NCI-H1930 (cell line): ENCODE measurements at places on chromosomes 5 and 9.

- no peak for DNase-seq
Observed at GRCh38 chr5:5906778-5907177, 471.6 kb downstream of the MED10 start.

- DNase-seq, result no peak
Observed at GRCh38 chr9:81894891-81895290, 33.3 kb upstream of the SPATA31D4 start.

DNA sequence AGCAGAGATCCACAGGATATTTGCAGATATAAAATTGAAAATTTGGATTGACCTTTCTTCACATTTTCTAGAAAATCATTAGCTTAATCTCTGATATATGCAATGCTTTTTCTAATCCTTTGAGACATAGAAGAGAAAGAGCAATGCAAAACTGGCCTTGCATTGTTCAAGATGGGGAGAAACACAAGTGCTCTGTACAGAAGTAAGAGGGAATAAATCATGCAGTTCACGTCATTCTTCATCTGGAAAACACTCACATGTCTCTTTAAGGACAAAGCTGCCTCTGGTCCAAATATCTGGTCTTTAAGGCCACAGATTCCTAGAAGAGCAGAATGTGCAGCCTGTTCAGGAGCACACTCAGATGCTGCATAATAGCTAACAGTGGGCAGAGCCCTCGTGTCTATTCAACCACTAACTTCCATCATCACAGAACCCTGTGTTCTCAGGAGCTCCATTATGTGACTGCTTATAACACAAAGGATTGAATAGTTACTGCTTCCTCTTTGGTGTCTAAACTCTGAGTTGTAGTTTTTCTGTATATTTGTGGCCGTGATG lies 277.5 kb downstream of the PLK2 start:
- DNase-seq, result no peak

DNA sequence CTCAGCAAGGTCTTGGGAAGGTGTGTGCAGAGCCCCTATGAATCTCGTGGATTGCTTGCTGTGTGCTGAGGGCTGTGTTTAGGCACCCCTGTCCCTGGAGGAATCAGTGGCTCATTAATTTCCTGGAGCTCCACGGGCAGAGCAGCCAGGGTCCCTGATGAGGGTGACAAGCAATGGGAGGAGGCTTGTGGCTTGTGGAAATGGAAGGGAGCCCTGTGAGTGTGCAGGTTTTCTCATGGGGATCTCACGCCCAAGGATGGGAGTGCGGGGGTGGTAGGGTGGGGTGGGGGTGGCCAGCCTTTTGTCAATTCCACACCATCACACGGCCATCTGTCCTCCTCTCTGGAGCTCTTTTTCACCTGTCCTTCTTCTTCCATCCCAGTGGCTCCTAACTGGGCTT lies 25.3 kb downstream of the PHF2 start:
- DNase-seq, result no peak

DNA sequence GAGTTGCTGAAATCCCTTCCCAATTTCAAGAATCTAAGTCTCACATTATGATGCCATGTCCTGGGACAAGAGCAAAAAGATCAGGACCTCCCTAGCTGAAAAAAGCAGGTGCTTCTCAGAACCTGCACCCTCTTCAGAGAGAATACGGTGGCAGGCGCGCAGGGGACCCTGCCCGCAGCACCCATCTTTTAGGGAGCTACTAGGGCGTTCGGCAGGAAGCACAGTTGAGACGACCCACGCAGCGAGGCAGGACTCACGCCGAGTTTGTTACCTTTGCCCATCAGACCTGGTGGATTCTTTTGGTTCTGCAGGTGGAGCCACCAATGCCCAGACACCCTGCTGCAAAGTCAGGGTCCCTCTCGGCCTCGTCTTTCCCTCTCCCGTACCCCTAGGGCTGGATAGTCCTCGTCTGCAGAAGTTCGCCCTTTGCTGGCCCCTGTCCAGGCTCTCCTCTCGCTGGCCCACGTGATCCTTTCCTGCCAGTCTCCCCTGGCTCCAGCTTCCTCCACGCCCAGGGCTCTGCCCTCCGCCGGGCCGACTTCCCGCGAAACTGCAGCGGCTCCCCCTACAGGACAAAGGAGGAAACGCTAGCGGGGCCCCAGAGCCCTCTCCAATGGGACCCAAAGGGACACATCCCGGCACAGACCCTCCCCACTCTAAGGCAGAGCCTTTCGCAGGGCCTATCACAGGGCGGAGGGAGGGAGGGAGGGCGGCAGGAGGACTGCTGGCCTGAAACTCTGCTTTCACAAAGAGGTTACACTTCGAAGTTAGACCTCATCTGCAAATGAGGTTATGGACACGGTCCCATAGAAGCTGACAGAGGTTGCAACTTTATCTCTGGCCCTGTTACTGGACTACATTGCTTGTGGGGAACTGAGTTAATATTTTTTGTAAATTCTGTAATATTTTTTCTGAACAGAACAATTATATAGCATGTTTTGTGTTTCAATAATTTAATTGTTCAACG lies 28.8 kb downstream of the TMEM174 start:
- no peak for DNase-seq

DNA sequence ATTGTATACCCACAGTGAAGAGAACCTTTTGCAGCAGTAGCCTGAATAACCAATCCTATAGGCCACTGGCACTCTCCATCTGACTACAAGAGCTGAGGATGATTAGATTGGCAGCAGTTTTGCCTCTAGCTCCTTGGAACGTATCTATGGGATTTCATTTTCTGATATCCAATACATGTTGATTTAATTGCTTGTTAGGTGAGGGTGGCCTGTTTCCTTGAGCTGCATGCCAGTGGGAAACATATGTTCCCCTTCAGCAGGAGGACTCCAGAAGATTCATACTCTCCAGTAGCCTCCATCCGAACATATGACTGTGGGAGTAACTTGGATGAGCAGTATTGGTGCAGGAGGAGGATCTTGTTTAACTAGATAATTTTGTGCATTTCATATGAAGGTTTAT lies 51.5 kb downstream of the GCNT1 start:
- DNase-seq, result no peak

DNA sequence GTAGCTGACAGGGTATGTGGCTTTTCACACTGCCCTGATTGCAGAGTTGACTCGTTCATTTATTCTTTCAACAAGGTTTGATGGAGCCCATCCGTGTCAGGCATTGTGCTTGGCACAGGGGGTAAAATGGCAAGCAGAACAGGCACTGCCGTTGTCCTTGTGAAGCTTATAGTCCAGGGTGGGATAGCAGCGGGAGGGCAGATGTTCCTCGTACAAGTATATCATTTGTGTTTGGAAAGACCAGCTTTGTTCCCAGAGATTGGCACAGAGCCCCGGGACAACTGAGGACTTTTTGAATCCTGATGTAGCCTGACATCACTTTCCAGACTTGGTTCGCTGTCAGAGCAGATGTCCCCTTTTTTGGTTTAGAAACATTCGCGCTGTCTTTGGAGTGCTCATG lies 50.9 kb downstream of the MVB12B start:
- no peak for DNase-seq

DNA sequence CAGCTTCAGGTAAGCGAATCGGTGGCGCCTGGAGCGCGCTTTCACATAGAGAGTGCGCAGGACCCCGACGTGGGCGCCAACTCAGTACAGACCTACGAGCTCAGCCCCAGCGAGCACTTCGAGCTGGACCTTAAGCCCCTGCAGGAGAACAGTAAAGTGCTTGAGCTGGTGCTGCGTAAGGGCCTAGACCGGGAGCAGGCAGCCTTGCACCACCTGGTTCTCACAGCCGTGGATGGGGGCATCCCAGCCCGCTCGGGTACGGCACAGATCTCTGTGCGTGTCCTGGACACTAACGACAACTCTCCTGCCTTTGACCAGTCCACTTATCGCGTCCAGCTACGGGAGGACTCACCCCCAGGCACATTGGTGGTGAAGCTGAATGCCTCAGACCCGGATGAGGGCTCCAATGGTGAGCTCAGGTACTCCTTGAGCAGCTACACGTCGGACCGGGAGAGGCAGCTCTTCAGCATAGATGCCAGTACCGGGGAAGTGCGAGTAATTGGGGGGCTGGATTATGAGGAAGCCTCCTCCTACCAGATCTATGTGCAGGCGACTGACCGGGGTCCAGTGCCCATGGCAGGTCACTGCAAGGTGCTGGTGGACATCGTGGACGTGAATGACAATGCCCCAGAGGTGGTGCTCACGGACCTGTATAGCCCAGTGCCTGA lies 1.1 kb downstream of the PCDHAC2 start:
- no peak for DNase-seq

- DNase-seq, result peak; percentile 48
Observed at GRCh38 chr9:104682642-104683041, 11.7 kb upstream of the OR13D1 start.

DNA sequence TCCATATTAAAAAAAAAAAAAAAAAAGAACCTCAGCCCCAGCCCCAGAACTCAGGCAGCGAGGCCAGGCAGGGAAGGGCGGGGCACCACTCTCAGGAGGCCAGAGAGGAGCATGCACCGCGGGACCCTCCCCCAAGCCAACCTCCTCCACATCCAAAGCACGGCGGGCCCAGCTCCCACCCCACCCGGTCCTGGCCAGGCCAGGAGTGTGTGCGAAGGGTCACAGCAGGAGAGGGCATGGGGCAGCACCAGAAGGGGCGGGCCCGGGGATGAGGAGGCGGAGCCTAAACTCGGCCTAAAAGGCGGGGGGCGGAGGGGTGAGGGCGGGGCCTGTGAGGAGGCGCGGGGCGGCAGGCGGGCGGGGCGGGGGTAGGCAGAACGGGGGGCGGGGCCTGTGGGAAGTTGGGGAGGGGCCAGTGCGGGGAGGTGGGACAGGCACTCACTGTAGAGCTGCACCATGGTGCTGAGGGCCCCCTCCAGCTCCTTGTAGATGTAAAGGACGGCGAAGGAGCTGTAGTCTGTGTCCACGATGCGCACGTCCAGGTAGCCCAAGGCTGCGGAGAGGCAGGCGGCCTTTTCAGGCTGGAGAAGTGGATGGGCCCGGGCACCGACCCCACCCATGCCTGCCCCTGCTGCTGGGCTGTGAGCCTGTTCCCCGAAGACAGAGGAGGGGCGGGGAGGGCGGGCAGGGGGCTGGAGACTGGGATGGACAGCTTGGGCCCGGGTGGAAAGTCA lies 1.2 kb downstream of the LCN15 start:
- DNase-seq, result peak; percentile 32

DNA sequence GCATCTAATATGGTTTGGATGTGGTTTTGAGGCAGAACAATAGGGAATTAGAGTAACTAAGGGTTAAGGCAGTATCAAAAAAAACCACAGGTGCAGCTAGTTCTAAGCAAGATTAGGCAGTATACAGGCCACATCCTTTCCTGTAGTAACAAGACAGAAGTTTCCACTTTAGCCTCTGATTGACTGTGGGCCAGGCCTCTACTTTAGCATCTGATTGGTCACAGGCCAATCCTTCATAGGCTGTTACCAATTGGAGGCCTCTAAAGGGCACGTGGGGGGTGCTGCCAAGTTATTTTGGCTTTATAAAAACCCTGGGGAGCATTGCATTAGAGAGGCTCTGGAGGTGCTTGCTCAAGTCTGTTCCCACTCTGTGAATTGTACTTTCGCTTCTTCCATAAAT lies 144.1 kb upstream of the ST8SIA4 start:
- DNase-seq, result no peak

- no peak for DNase-seq
Observed at GRCh38 chr5:139645430-139645871, 2.7 kb upstream of the CXXC5 start.

DNA sequence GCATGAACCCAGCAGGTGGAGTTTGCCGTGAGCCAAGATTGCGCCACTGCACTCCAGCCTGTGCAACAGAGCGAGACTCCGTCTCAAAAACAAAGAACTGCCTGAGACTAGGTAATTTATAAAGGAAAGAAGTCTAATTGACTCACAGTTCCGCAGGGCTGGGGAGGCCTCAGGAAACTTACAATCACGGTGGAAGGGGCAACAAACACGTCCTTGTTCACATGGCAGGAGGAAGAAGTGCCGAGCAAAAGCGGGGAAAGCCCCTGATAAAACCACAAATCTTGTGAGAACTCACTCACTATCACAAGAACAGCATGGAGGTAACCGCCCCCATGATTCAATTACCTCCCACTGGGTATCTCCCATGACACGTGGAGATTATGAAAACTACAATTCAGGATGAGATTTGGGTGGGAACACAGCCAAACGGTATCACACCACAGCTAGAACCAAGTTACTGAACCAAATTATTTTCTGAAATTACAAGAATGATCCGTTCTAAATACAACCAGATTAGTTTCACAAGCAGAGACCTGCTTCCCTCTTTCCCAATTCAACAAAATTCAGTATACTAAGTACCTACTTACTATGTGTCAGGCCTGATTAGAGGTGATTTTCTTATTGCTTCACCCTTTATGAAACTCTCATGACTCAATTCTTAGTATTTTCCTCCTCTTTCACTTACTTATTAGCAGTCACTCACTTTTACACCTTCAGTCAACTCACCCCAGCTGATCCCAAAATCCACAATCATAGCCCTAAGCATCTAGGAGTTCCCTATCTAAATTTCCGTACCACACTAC lies 8.4 kb downstream of the UBTD2 start:
- no peak for DNase-seq

DNA sequence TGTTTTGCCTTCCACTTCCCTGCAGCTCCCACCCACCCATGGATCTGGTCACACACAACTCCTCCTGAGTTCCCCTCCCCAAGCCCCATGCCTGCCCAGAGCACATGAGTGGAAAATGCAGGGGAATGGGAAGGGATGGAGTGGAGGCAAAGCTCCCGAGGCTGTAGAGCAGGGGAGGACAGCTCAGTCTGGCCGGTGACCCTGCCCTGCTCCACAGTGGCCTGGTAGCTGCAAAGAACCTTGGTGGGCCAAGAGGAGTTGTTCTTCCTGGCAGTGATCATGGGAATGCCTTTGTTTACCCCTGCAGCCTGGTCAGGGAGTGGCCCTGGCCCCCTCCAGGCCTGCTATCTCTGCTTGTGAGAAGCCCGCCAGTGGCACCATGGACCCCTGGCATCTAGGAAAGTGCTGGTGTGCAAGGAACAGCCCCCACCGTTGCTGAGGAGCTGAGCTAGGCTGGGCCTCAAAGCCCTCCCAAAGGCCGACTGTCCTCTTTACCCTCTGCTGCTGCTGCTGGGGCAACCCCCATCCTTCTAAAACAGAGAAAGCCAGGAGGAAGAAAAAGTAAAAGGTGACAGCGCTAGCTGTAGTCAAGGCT lies 60.4 kb downstream of the PSD2 start:
- no peak for DNase-seq

GRCh38 chr5:61287474-61287873 lies 44.6 kb upstream of the ZSWIM6 start:
- DNase-seq, result no peak

DNA sequence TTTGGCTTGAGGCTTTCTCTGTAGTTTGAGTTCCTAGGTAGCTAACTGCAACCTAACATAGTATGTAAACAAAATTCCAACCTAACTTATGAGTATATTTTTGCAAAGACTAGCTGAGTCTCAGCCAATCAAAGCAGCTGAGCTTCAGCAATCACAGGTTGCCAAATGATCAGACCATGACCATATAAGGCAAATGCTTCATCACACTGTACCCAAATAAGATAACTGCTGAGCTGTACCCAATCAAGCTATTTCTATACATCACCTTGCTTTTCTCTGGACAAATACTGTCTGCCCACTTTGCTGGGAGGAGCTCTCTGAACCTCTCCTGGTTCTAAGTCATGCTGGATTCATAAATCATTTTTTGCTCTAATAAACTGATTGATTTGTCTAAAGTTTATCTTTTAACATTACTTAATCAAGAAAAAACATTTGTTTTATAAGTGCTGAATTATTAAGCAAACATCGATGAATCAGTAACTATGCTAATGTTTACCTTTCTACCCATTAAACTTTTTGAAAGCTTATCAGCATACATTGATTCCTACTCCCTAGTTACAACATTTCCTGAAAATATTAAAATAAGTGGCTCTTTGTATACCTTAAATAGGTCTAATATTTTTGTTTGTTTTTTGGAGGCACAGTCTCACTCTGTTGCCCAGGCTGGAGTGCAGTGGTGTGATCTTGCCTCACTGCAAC lies 129.7 kb upstream of the PCA3 start:
- DNase-seq, result no peak
